ENCODE measurements at places on chromosomes 4 and X. TPM values are rescaled to one million over a fixed set of nuclear protein-coding genes. Genes with fewer than 3 reads are reported as not detected.

The TRIM2 gene
- total RNA-seq: 192 TPM

The MAGED2 gene
- 373 TPM for total RNA-seq

The GRIA3 gene
- total RNA-seq: 21.6 TPM

The UGT2B17 gene
- total RNA-seq: not detected

The HSFX2 gene
- total RNA-seq: not detected

The ZCCHC12 gene
- 14.9 TPM for total RNA-seq

The SSX2B gene
- not detected for total RNA-seq

The PFKFB1 gene
- total RNA-seq: not detected

The FAM184B gene
- 20.3 TPM for total RNA-seq

The PORCN gene
- 13.7 TPM for total RNA-seq

The PDE6B gene
- total RNA-seq: 141 TPM

The PDGFC gene
- total RNA-seq: 29.5 TPM

Measured in camera-type eye (tissue), 1 donor.